ENCODE measurements at places on chromosomes 1 and 21.

DNA sequence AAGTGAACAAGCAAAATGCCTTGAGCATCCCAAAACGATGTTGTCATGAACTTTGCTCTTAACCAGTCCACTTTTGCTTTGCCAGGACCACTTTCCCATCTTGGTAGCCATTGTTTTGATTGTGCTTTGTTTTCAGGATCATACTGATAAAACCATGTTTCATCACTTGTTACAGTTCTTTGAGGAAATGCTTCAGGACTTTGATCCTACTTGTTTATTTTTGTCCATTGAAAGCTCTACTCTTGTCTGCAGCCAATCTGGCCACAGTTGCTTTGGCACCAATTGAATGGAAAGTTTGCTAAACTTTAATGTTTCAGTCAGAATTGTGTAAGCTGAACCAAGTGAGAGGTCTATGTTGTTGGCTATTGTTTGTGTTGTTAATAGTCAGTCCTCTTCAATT is 12.8 kb downstream of the PLPPR4 start:
- DNase-seq: no peak

- no peak for DNase-seq
These were observed 245.3 kb downstream of the CTH start for GRCh38 chr1:70656361-70656760.

DNA sequence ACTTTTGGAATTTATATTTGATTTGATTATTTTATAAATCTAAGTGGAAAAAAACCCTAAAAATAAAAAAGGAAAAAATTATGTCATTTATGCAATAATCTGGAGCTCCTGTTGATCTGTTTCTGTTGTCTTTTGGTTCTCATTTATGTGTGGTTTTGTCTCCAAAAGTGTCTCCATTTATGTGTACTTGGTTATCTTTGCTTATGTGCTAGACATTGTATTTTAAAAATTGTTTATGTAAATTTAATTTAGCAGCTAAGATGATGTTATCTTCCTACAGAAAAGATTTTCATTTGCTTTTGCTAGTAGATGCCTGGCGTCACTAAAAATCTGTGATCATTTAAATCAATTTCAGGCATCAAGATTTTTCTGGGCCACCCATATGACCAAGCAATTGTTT is 95.7 kb downstream of the OSBPL9 start:
- no peak for DNase-seq

DNA sequence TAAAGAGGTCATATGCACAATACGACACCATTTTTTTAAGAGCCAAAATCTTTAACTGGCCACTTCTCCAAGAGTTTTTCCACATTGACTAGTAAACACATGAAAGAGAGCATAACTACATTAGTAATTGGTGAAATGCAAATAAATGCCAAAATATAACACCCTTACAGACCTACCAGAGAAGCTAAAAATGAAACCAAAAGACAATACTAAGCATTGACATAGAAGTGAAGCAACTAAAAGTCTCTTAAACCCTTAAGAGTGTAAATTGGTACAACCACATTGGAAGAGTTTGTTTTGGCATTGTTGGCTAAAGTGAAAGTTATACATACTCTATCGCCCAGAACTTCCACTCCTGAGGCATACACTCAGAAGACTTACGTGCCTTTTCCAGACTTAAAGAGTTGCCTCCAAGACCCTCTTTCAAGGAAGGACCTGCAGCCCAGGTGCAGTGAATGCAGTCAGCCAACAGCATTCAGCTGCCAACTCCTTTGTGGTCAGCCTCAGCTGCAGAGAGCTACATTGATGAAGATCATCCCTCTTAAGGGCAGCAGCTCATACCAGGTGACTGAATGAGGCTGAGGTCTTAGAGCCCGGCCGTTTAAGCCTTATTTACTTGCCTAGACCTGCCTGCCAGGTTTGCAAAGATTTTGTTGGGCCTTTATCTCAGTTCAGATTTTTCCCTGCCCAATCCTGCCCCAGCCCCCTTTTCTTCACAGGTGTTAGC is 839.1 kb upstream of the ADGRL2 start:
- no peak for DNase-seq

DNA sequence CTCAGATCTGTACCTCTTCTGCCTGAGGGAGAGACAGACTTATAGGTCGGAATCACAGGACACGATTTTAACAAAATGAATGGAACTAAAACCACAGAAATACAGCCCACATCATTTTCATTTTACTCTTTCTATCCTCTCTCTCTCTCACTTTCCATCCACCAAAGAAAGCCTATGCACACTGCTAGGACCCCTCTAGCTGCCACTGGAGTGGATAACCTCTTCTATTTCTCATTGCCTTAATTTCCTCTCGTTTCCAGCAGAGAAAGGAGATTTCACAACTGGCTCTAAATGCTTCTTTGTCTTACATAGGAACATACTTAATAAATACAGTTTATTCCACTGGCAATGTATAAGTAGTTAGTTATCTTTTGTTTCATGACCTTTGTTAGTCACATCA is 867.8 kb upstream of the ADGRL4 start:
- no peak for DNase-seq

DNA sequence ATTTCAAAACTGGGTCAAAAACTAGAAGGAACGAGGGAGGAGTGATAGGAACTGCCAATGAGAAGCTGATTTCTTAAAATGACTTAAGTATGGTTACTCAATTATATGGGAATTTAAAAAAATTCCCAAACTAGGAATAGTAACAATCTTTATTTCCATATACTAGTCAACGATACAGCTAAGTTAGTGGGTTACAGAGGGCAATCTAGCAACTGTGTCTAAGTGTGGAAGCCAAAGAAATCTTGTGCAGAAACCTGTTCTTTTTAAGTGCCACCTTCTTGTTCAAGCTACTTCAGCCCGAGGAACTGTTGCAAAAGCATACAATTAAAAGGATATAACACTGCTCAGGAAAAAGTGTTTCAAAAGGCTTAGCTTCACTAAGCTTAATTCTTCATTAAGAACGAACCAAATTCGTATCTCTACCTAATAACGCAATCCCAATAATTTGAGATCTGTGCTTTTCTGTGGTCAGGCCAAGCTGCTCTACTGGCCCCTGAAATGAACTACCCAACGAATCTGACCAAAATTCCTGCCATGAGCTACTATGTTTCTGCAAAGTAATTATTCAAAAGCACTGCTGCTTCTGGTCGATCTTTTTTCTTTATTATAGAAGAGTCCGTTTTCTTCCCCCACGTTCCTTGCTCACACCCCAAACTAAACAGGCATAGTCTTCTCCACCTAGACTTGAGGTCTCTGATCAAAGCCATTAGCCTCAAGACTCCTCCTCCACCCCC is 1.8 kb downstream of the USP24 start:
- no peak for DNase-seq

DNA sequence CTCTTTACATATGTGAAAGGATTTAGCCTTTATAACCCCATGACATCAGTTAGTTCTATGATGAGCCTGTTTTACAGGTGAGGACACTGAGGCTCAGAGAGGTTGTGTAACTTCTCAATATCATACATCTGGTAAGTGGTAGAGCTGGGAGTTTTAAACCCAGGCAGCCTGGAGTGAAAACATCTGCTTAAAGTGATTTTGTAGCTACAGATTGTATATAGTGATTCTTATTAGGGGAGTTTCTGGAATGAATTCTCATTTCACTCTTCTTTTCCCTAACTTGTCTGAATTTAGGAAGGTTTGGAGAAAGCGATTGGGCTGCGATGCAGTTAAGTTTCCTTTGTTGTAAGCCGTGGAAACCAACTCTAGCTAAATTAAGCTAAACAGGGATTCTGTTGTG is 175.6 kb downstream of the CAMTA1 start:
- no peak for DNase-seq

DNA sequence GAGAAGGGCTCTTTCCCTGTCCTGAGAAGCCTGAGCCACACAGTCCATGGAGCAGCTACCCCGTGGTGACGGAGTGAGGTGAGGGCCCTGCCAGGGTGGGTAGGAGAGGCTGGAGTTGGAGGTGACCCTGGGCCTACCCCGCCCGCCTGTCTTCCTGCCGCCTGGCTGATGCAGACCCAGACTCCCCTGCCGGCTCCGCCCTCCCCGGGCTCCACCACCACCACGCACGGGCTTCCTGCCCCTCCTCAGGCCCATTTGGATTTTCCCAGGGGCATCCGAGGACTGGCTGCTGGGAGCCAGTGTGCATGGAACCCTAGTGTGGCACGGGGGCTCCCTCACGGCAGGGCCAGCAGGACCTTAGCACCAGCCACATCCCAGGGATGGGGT is 32.5 kb downstream of the PODN start:
- no peak for DNase-seq

DNA sequence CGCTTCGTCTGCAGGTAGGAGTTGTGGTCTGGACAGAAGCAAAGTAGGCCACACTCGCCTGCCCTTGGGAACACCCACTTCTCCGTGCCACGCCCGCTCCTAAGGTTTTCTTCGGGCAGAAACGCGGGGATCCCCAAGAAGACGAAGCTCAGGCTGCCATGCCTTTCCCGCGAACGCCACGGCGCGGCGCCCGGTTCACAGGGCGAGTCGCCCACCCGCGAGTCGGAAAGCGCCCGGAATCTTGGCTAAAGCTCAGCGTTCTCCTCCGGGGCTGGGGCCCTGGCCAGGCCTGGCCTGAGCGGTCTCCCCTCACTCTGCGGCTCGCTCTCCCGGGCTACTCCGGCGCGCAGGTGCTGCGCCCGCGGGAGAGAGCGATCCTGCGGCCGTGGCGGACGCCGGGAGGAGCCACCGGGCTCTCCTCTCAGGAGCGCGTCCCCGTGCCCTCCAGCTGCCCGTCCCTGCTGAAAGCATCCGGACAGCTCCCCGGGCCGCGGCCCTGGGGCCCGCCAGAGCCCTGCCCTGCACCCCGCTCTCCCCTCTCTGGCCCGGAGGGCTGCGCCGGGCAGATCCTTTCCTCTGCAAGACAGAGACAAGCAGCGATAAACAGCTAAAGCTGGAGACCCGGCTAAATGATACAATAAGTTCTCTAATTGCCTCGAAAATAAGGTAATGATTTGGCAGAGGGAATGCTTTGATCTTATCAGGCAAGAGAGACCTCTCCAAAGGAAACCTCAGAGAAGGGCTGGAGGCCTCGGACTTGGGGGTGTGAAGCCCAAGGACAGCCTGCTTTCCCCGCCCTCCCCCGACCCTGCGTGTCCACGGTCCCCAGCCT is 6.7 kb upstream of the WNT2B start:
- no peak for DNase-seq

DNA sequence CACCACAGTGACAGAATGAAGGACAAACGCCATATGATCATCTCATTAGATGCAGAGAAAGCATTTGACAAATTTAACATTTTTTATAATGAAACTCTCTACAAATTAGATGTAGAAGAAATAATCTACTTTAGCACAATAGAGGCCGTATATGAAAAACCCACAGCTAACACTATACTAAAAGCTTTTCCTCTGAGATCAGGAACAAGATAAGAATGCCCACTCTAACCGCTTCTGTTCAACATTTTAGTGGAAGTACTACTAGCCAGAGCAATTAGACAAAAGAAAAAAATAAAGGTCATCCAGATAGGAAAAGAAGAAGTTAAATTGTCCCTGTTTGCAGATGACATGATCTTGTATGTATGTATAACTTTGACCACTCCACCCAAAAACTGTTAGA is 109.7 kb downstream of the SLC35F3 start:
- no peak for DNase-seq

DNA sequence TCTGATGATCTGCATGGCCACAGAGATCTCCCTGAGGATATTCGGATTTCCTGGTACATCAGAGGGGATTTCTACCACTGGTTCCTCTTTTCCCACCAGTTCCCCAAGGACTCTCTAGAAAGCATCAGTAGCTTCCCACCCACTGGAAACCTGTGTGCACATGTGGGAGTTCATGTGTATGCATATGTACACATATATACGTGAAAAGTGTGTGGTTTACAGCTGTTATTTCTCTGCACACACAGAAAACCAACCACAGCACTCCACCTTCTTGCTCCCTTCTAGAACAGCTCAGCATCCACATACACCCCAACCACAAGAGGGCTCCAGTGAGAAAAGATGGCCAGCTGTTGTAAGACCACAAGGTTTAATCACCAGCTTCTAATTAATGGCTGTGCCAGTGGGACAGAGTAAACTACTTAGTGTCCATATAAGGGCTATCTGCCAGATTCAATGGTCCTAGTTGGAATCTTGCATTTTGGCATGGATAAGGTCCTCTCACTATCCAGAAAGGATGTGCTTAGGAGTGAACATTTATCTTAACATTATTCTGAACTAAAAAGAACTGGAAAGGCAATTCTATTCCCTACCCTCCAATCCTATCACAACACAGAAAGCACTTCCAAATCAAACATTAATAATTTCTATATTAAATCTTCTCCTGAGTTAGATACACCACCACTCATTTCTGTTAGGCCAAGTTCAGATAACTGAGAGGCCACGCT is 24.1 kb downstream of the GPR3 start:
- no peak for DNase-seq

DNA sequence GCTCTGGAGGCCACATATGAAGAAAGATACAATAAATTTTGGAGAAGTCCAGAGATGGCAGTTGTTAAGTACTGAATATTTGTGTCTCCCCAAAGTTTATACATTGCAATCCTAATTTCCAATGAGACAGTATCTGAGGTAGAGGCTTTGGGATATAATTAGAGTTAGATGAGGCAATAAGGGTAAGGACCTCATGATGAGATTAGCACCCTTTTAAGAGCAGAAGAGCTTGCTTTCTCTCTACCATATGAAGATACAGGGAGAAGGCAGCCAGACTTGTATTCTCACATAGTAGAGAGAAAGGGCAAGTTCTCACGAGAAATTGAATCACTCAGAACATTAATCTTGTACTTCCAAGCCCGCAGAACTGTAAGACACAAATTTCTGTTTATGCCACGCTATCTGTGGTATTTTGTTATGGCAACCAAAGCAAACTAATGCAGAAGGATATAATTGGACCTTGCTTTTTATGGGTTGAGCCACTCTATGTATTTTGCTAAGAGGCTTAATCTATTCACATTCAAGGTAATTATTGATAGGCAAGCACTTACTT is 430.1 kb downstream of the KCNT2 start:
- DNase-seq: no peak

DNA sequence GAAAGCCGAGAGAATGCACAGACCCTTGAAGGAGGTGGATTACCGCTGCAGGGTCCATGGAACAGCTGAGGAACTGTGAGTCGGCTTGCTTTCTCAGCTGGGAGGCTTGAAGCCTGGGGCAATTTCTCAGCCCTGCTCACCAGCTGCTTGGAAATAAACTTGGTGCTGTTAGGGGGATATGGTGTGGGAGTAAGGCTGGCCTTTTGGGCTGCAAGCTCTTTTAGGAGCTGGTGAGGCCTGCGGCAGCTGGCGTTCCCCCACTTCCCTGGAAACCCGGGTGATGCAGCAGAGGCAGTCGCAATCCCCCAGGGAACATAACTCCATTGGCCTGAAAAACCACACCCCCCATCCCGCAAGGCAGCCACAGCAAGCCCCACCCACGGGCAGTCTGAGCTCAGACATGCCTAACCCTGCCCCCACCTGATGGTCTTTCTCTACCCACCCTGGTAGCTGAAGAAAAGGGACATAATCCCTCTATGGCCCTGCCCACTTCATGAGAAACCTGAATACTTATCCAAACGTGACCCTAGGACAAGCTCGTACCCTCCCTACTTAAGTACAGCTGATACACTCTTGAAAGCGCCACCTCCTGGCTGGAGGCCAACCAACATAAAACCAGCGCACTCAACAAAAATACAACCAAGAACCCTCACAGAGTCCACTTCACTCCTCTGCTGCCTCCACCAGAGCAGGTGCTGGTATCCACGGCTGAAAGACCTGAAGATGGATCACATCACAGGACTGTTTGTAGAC is 1995.8 kb downstream of the NCAM2 start:
- DNase-seq: no peak
